Motor neuron (in vitro differentiated cells): ENCODE measurements at places on chromosomes 16 and 17. TPM values are rescaled to one million over a fixed set of nuclear protein-coding genes. Genes with fewer than 3 reads are reported as not detected.
A peak's percentile ranks its signal among the peaks of the same experiment; 100 is the strongest.

GRCh38 chr17:81256616-81257015, 17.5 kb downstream of the NDUFAF8 start:
- ATAC-seq = no peak

DNA sequence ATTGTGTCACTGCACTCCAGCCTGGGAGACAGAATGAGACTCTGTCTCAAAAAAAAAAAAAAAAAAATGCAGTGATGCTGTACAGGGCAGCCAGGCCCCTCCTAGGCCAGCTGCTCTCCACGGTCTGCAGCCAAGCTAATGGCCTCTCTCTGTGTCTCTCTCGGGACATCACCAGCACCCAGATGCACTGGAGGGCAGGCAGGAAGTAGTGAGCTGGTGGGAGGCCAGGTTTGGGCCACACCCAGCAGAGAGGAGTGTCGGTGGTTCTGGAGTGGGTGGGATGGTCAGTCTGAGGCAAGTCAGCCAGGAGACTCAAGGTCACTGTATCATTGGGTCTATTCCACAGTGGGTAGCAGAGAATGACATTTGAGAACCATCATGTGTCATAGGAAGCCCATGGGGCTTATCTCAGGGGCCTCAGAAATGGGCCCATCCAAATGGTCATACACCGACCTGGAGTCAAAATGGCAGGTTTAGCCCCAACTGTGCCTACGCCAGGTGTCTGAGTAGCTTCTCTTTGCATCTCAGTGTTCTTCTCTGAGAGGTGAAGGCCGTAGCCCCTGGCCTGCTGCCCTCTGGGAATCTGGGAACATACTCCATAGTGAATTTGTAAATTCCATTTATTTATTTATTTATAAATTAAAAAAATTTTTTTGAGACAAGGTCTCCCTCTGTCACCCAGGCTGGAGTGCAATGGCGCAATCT, 22.7 kb downstream of the WNT9B start:
- no peak for ATAC-seq

DNA sequence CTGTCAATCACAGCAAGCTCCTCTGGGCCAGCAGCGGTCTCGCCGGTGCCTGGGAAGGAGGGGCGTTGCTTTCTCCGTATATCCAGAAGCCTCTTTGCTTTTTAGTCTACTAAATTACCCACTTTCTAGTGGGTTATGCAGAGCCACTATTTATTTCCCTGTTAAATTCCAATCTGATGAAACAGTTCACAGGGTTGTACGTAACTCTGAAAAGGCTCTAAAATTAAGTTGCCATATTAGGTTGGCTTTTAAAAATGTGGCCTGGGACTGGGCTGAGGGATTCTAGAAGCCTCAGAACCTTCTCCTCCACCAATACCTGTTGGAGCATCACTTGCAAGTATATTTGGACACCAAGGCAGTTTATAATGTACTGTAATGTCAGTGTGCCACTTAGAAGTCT, 27.2 kb downstream of the MARCHF10 start:
- no peak for ATAC-seq

The FLYWCH1 gene
- total RNA-seq = 17.8 and 17.9 TPM in 2 replicates

The NTN3 gene
- total RNA-seq = 1.4 TPM in 2 replicates

The CD300LB gene
- 1.7 TPM in 1 of 2 replicates, not detected in the other for total RNA-seq

- no peak for ATAC-seq
These were observed 14.0 kb downstream of the TMEM92 start for GRCh38 chr17:50288306-50288705.

- peak; percentile 27 for ATAC-seq
These were observed 7.3 kb upstream of the CBX8 start for GRCh38 chr17:79803997-79804855.

GRCh38 chr17:4939546-4939795, 375 bp downstream of the SLC25A11 start:
- peak; percentile 12 for ATAC-seq

The MYH13 gene
- 0.05 TPM in 1 of 2 replicates, not detected in the other for total RNA-seq

GRCh38 chr17:81428948-81429774, 33.9 kb downstream of the BAHCC1 start:
- peak; percentile 65 for ATAC-seq

The WIPF2 gene
- total RNA-seq = 7.1 and 8.1 TPM in 2 replicates

The MYOCD gene
- 0.05 and 0.63 TPM in 2 replicates for total RNA-seq
